ENCODE measurements at places on chromosomes 6 and 20. TPM values are rescaled to one million over a fixed set of nuclear protein-coding genes. Genes with fewer than 3 reads are reported as not detected.

DNA sequence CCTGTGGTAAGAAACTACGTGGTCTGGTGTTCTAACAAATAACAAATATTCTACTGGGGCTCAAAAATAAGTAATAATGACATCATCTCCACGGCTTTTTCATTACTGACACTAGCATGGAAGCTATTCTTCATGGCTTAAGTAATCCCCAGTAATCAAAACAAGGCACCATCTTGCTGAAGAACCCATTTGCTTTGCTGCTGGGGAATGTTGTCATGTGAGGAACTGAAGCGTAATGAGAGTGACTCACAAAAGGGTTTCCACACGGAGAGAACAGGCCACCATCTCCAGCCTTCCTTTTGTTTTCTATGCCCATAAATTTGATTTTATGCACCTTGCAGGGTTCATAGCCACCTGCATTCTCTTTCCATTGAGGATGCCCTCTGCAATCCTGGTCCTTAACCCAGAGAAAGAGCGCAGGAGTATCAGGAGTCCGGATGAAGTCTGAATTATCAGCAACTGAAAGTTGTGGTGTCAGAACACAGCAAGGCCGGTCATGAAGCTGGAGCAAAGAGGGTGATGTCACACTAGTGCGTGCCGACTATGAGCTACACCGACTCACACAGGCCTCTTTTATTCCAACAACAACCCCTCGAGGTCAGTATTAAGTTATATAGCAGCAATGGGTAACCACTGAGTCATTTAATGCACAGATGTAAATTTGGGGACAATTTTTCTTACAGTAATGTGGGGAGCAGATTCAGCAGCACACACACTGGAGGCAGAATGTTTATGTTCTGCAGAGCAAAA, 173.7 kb upstream of the SSTR4 start:
- no peak for DNase-seq

GRCh38 chr6:109008537-109009235, 86.0 kb downstream of the SESN1 start:
- DNase-seq: peak; percentile 65

The FRMD1 gene
- total RNA-seq: 35.5 TPM

GRCh38 chr20:57762531-57763234, 52.9 kb upstream of the PMEPA1 start:
- DNase-seq: no peak

The BPIFB6 gene
- not detected for total RNA-seq

The PGC gene
- not detected for total RNA-seq

The SPATA25 gene
- 3.2 TPM for total RNA-seq

GRCh38 chr6:82380566-82381185, 17.1 kb downstream of the TPBG start:
- no peak for DNase-seq

The C20orf204 gene
- 1.7 TPM for total RNA-seq

DNA sequence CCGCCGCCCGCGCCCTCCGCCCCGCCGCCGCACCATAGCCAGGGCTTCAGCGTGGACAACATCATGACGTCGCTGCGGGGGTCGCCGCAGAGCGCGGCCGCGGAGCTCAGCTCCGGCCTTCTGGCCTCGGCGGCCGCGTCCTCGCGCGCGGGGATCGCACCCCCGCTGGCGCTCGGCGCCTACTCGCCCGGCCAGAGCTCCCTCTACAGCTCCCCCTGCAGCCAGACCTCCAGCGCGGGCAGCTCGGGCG, 1.5 kb downstream of the FOXC1 start:
- no peak for DNase-seq

DNA sequence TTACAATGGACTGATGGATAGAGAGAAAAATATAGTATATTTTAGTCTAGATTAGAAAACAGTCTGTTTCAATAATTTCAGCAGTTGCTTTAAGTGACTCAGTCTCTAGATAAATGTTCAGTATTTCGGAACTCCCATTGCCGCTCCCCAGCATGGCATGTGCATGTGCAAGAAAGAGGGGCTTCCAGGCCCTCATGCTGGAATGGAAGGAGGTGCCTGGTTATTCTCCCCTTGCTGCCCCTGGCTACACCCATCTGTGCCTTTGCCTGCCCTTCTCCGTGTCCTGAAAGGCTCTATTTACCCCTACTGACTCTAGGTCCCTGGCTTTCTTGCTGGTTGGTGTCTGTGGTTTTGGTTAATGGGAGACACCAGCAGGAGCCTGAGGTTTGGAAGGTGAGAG, 115.7 kb upstream of the IFNGR1 start:
- DNase-seq: no peak

GRCh38 chr6:70667256-70667710, 400 bp upstream of the SMAP1 start:
- no peak for DNase-seq

DNA sequence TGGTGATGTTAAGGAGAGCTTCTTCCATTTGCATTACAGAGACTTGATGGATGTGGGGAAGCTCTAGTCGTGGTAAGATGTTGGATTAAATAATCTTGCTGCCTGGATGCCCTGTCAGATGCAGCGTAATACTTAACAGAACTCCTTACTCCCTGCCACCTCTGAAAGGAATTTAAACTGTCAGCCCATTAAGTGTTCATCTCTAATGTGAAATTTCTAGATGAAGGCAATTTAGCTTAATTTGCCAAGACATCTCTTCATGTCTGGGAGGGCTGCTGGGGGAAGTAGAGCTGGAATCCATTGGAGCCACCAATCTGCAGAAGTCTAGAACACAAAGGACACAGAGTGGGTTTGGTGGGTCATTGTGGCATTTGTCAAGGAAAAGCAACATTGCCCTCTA, 64.4 kb downstream of the SOBP start:
- no peak for DNase-seq

DNA sequence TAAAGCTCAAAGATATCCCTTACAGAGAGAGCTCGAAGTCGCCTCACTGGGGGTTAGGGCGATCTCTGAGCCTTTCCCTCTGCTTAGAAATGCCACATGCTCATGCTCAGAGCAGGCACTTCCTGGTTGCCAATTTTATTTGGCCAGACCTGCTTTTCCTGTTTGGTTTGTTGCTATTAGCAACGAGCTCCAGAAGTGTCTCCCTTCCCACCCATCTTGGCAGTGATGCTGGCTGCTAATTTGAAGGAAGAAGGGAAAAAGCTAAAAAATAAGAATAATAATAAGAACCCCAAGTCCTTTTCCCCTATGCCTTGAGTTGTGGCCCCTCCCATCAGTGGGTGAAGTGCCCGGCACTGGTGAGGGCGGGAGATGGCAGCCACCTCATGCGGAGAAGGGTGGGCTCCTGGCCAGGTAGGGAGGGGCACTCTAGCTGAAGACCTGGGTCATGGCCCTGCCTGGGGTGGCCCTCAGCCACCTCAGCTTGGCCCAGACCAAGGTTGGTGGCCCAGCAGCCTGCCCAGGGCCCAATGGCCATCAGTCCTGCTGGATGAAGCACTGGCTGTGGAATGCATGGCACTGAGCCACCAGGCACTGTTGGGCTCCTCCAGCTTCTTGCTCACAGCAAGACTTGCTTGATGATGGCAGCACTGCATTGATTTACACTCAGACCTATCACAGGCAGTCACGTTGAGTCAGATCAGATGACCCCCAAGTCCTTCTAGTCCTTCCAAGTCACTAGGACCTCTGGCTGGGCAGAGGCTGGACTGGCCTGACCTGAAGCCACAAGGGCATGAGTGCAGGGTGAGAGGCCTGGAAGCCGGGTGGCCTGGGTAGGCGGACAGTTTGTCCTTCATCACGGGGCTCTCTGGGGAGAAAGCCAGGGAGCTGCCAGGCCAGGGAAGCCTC, 79.0 kb downstream of the SYNJ2 start:
- peak; percentile 75 for DNase-seq

- DNase-seq: no peak
Observed at GRCh38 chr6:106659859-106660258, 30.5 kb downstream of the QRSL1 start.

- DNase-seq: no peak
Observed at GRCh38 chr6:144621332-144621731, 336.2 kb downstream of the UTRN start.

- DNase-seq: no peak
Observed at GRCh38 chr6:85677234-85677956, 34.7 kb upstream of the SYNCRIP start.

DNA sequence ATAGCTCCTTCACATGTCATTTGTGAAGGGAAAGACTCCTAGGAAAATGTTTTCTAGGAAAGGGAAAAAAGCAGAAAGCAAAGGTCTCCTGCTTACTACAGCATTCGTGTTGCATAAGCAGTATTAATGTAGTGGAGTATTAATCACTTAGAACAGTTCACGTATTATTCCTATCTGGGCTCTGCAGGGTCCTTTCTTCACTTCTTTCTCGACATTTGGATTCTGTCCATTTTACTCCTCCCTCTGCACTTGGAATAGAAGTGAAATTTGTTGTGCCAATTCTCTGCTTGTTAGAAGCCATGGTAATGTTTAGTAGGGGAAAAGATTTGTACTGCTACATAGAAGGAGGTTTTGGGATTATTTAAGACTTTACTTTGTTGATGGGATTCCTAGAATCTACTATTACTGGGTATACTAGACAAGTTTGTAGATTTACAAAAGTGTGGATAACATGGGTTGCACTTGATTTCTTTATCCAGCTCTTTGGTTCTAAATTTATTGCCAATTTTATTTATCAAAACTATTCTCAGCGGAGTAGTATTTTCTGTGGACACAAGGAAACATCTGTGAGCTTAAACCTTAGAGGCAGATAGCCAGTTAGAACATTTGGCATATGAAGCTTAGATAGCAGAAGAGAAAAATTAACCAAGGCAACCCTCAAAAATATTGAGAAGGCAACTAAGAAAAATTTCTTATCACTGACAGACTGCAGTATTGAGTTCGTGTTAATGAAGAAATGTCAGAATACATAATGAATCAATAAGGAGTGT, 108.4 kb upstream of the ESR1 start:
- DNase-seq: no peak

DNA sequence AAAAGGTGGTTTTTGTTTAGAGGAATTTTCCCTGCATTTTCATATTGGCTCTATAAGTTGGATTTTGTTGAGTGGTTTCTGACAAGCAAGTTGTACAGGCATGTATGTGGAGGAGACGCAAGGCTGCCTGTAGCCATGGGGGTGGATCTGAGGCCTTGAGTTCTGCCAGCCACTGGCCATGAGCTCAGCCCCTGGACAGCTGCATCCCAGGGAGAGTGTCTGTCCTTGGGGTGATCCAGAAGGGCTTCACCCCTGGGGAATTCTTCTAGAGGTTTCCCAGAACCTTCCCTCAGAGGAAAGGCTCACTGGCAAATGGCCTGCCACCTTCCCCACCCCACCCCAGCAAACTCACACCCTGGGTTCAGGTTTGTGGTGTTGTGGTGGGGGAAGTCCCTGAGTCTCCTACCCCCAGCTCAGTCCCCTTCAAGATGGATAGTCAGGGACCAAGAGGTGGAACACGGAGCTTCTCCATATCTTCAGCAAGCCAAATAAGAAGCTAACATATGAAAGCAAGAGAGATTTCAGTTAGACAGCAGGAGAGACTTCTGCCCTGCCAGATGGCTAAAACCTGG, 11.6 kb upstream of the NOL4L start:
- DNase-seq: no peak

DNA sequence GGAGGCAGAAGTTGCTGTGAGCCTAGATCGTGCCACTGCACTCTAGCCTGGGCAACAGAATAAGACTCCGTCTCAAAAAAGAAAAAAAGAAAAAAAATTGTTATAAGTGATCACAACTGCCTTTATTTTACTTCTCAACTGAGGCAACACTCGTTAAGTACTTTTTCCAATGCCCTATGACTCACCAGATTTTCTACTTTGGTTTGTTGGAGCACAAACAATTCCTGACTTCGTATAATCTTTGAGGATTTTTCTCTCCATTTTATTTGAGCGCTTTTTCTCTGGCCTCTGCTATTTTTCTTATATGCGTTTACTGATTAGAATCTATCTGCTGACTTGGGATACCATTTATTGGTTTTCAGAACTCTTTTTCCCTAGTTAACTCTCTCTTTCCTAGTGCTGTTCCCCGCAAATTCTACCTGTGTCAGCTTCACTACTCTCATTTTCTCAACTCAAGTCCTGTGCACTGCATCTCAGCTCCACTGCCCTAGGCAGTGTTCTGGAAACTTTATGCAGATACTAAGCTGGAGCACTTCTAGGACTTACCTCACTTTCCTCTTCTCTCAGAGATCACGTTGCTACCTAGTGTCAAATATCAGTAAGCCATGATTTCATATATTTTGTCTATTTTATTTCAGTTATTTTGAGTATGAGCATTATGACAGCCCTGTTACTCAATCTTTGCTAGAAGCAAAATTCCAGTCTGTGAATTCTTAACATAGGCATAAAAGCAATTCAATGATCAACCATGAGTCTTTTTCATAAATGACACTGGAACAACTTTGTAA, 1120.1 kb upstream of the CITED2 start:
- DNase-seq: no peak

- DNase-seq: no peak
Observed at GRCh38 chr20:32777177-32777956, 15.2 kb downstream of the DNMT3B start.

DNA sequence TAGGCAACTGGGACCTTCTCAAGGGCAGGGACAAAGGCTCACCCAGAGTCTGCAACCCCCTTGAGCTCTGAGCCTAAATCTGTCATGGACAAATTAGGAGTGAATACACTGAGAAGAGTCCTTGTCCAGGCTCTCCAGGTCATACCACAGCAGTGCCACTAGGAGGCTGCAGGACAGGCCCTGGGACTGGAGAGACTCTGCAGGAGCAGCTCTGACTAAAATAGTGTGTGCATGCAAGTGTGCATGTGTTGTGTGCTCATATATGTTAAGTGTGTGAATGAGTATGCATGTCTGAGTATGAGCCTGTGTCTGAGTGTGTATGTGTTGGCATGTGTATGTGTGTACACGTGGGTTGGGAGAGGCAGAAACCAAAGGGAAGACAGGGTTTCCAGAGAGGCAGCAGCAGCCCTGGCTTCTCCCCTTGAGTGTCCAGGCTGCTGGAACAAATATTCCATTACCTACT, 27.1 kb downstream of the MRPL14 start:
- no peak for DNase-seq

- peak; percentile 12 for DNase-seq
Observed at GRCh38 chr20:25321262-25321831, 69.3 kb downstream of the ABHD12 start.

The GPR63 gene
- total RNA-seq: 1.8 TPM

DNA sequence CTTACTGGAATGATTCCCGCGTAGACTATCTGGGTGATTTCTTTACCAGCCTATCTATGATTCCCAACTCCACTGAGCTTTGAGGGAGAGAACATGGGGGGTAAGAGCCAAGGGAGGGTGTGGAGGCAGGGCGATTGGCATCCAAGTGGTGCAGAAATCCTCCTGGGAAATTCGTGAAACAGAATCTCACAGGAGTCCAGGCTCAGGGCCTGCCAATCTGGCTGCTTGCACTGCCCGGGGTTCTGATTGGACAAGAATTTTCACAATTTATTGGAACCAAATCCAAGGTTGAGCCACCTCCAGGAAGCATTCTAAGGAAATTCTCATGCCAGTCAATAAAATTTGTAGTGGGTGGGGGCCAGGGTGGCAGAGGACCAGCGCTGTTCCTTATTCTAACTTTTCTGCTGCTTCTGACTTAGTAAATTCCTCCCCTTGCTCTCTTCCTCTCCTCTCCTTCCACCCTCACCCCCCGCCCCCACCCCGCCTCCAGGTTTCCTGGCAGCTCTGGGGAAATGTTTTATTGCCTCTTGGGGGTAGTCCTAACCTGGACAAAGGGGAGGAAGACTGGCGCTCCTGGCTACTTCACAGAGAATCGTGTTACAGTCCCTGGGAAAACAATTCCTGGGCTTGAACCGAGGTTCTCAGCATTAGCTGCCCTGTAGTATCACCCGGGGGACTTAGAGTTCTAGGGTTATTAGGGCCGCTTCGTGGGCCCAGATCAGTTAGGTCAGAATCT, 3.1 kb downstream of the BMP6 start:
- DNase-seq: no peak

The SALL4 gene
- total RNA-seq: 0.11 TPM

All from left colon (tissue), 2 donors.